ENCODE measurements at places on chromosomes 12 and 14.

- DNase-seq: no peak
These were observed 58.1 kb upstream of the CAND1 start for GRCh38 chr12:67211029-67211428.

- no peak for DNase-seq
These were observed 22.6 kb upstream of the PKP2 start for GRCh38 chr12:32918890-32919801.

- no peak for DNase-seq
These were observed 50.5 kb downstream of the ATF7 start for GRCh38 chr12:53575502-53576249.

DNA sequence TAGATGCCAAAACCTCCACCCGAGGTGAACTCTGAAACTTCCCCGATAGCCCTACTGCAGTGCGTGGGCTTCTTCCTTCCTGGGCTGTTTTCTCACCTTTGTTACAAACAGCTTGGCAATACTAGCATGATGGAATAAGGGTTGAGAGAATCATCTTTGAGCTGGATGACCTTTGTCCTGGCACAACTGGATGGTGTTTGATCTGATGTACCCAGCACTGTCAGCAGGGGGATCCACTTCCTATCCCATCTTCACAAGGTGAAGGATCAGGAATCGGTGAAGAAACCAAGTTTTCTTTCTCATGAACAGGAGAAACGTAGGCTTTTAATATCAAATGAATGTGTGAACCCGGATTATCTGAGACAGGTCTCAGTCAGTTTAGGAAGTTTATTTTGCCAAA lies 19.5 kb upstream of the LRRC10 start:
- DNase-seq: no peak

DNA sequence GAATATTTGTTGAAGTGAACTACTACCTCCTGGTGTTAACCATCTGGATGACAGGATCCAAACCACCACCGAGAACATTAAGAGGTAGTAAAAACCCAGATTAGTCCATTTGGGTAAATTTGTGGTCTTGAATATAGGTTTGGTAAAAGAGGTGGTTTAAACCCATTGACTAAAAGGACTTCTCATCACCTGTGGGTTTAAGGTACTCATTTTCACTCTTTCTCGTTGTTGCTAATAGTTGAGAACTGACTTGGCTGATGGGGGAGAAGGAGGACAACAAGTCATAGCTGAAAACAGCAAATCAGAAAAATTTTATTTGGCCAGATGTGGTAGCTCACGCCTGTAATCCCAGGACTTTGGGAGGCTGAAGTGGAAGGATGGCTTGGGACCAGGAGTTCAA lies 59.2 kb downstream of the ACADS start:
- no peak for DNase-seq

GRCh38 chr12:77357655-77358054 lies 292.3 kb upstream of the E2F7 start:
- DNase-seq: no peak

GRCh38 chr14:34650786-34651584 lies 21.0 kb upstream of the SNX6 start:
- DNase-seq: no peak
